Suppressor macrophage treated with lipopolysaccharide for 1 hour (primary cell): ENCODE measurements at places on chromosomes 12 and 14.
A peak's percentile ranks its signal among the peaks of the same experiment; 100 is the strongest.

- DNase-seq: no peak
Measured at GRCh38 chr14:102969060-102969791, 46.8 kb downstream of the AMN start.

DNA sequence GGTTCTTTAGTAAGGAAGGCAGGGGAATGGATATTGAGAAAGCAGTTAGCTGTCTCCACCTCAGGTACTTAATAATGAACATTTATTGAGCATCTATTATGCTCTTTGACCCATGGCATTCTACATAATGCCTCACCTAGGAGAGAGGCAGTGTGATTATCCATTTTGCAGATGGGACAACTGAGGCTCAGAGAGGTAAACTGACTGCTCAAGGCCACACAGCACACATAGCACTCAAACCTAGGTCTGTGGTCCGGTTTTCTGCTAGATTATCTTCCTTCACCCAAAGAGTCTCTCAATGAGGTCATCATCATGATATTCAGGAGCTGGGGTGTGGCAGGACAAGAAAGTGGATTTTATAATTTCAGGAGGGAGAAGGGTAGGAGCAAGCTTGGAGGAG, 199.1 kb upstream of the LHX5 start:
- DNase-seq: no peak

DNA sequence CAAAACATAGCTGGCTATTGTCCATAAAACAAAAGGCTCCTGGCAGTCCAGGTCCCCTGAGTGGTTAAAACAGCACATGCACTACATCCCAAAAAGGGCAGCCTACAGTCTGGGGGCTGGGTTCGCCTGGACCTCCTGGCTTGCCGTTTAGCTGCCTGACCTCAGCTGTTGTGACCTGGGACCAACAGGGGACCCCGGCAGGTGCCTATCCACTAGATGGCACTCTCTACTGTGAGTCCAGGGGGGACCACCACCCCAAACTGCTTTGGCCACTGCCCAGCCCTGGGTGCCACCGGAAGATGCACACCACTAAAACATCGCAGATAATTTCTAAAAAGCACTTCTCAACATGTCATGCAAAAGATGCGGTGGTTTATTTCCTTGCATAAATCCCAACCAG, 2.9 kb upstream of the RTL1 start:
- DNase-seq: peak; percentile 14

GRCh38 chr14:70265422-70265821, 76.7 kb upstream of the SLC8A3 start:
- DNase-seq: no peak

DNA sequence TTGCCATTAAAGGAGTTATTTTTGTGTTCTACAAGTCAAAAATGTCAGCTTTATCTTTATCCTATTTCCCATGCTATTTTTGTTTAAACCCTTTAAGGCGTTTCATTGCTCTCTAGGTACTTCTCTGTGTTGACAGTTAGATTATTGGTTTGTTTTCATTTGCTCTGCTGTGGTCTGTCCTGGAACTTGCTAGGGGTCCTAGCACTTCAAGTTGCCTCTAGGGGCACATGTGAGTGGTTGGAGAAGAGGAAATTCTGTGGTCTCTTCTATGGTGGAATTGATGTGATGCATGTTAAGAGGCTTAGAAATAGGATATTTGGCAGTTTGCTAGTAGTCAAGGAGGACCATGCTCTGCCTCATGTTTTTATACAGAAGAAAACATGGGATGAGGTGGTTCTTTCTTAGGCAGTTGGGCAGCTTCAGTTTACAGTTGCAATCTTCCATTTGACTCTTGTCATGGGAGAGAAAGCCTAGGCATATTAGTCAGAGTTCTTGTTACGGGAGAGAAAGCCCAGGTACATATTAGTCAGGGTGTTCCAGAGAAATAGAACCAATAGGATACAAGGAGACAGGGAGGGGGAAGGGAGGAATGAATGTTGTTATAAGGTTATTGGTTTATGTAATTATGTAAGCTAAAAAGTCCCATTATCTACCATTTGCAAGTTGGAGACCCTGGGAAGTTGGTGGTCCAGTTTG, 14.4 kb downstream of the TTLL5 start:
- DNase-seq: no peak

- DNase-seq: no peak
Measured at GRCh38 chr14:68471964-68472508, 320.8 kb downstream of the ZFP36L1 start.

GRCh38 chr12:104650541-104650940, 193.8 kb downstream of the CHST11 start:
- DNase-seq: no peak

GRCh38 chr12:120962532-120963020, 15.8 kb upstream of the HNF1A start:
- peak; percentile 65 for DNase-seq

DNA sequence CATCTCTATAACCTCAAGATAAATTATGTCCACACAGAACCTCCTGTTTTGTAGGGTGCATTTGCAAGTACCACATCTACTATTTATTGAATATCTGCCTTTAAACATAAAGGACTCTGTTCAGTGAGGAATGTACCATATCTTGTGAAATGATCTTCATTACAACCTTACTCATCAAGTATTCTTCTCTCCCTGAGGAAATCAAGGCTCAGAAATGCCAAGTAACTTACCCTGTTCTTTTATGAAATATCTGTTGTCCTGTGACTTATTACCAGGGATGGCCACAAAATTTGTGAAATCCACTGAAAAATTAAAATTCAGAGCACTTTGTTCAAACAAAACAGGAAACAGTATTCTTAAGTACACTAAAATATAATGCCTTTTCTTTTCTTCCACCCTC, 366.7 kb downstream of the GALC start:
- DNase-seq: no peak

DNA sequence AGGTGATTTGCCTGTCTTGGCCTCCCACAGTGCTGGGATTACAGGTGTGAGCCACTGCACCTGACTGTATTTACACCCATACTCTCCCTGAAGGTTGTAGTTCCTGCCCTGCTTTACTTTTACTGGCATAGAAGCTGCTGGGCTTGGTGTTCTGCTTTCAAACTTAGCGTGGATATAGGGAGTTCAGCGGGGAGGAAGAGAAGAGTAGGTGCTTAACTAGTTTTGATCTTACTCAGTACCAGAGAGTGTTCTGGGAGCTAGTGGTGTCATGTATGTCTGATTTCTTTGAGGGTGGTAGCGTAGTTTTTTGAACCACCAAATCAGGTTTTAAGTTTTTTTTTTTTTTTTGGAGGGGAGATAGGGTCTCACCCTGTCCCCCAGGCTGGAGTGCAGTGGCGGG, 13.8 kb downstream of the RCOR1 start:
- DNase-seq: no peak

GRCh38 chr12:120085920-120086645, 30.5 kb downstream of the RAB35 start:
- DNase-seq: no peak
